ENCODE measurements at places on chromosomes 7 and 10.

- no peak for DNase-seq
Observed at GRCh38 chr10:88926566-88927415, 25.8 kb downstream of the ACTA2 start.

DNA sequence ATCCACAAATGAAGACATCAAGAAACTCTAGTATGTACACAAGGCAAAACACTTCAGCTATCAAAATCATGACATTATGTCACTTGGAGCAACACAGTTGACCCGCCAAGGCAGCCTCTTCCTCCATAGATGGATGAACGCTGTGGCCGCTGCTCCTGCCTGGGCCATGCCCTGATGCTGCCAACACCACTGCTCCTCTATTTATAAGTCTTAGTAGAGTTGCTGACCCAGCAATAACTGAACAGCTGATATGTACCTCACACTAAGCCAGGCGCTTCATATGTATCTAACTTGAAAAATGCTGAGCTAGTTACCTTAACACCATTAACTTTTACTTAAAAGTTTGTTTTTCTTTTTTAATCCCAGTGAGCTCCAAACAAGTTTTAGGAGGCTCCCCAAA lies 131.9 kb downstream of the LYZL1 start:
- no peak for DNase-seq

DNA sequence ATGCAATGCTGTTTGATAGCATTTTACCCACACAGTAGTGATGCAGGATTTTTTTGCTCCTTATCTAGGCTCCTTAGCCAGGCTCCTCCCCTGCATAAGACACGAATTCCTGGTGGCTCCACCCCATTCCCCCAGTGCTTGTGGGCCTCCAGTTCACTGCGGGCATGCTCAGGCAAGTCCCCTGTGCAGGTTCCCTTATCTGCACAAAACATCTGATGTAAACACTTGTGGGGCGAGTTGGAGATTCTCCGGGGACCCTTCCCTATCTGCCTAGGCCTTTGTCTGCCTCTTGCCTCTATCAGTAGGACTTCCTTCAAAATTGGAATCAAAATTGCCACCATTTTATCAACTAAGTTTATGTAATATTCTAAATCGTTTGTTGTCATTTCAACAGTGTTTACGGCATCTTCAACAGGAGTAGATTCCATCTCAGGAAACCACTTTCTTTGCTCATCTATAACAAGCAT lies 5.4 kb upstream of the STK17A start:
- DNase-seq: no peak

GRCh38 chr7:30921540-30922401 lies 10.1 kb downstream of the AQP1 start:
- no peak for DNase-seq

DNA sequence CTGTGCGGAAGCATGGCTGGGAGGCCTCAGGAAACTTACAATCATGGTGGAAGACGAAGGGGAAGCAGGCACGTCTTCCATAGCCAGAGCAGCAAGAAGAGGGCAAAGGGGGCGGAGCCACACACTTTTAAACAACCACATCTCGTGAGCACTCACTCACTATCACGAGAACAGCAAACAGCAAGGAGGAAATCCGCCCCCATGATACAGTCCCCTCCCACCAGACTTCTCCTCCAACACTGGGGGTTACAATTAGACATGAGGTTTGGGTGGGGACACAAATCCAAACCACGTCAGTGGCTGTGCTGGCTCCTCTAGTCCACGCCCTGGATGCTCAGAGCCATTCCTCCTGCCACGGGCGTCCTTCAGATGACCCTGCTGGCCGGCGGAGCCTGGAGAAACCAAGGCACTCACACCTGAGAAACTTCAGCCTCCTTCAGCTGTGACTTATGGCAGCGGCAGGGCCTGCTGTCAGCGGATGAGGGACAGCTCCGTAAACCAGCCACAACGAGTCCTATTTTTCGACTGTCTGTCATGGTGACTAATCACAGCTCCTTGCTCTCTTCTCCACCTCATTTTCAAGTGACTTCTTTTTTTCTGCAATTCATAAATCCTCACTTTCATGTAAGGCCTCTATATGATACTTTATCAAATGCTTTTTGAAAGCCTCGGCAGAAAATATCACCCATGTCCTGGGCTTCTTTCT lies 167.9 kb upstream of the PFKP start:
- DNase-seq: no peak

DNA sequence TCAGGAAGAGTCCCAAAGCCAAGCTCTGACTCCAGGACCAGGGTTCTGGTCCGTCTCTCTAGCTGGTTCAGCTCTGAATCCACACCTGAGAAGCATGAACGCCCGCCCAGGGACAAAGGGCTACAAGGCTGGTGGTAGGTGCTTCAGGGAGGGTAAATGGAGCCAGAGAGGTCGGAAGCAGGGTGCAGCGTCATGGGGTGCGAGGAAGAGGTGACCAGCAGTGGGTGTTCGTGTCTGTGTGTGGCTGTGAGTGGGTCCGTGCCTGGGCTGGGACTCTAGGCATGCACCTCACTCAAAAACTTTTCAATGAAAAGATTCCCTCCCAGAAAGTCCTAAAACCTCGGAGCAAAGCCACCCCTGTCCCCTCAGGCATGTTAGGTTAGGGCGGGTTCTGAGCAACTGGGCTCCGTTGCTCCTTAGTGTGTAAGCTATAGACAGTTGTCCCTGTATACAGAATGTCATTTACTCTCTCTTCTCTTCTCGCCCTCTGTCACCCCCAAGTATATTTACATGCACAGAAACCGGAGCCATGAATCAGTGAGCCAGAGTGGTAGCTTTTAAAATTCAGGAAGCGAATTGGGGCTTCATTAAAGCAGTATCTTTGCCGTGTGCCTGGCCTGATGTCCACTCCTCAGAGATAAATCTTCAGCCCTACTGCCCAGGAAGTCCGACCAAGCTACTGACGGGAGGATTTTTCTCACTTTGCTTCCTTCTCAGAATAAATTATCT lies 12.3 kb upstream of the GATA3 start:
- DNase-seq: no peak
